Cortex of kidney (tissue), 1 donor: ENCODE measurements at places on chromosomes 11 and 22.

- no peak for DNase-seq
These were observed 11.6 kb downstream of the ATXN10 start for GRCh38 chr22:45683248-45683647.

DNA sequence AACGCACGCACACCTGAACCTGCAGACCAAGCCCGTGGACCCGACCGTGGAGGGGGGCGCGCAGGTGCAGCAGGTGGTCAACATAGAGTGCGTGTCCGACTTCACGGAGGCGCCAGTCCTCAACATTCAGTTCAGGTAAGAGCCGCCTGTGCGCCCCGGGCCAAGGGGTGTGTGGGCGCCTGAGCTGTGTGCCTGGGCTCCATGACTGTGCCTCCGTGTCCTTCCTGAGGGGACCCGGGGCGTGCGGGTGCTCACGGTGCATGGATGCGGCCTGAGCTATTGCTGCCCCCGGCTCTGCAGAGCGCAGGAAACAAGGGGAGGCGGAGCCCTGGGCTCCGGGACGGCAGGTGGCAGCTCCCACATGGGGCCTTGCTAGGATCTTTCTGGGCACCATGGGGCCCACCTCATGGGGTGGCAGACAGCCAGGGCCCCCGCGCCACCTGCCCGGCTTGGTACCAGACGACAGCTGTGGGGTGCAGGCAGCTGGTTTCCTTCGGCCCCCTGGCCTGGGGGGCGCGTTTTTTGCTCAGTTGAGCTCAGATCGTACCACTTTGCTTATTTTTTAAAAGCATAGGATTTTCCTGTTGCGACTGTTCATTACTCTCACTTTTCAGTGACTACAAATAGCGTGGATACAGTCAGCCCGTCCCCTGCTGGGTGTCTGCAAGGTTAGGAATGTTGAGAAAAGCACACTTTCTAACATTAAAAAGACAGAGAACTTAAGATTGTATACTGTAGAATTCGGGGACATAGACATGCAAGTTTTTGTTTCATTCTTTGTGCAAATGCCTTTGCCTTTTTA is 28.3 kb downstream of the MUC6 start:
- no peak for DNase-seq

DNA sequence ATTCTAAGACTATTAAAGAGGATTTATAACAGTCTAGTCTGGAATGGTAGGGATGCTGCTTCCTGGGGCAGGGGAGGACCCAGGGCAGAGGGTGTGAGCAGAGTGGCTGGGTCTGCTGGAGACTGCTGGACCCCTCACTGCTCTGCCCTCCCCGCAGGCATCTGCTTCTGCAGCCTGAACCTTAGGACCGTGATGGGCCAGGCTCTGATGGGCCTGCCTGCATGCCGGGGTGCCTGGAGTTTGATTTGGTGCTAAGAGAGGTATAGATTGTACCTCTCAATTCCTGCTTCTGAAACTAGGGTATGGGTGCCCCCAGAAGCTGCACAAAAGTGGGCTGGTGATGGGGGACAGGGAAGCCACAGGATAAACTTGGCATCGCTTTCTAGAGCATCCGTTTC is 54.9 kb downstream of the CD82 start:
- no peak for DNase-seq

GRCh38 chr11:15367695-15368094 is 253.0 kb downstream of the INSC start:
- DNase-seq = no peak

- no peak for DNase-seq
These were observed 14.2 kb downstream of the MCAT start for GRCh38 chr22:43128928-43129424.

DNA sequence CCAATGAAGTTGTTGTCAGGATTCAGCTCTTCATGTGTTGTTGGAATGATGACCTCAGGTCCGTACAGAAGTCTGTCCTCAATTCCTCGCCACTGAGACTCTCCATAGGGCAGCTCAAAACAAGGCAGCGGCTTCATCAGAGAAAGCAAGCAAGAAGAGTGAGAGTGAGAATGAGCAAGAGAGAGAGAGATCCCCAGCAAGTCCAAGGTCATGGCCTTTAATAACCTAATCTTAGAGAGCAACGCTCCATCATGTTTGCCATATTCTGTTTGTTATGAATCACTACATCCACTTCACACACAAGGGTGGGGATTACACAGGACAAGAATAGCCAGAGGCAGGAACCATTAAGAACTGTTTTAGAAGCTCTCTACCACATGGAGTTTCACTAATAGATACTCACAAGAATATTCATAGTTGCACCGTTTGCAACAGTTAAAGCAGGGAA is 23.3 kb upstream of the MMP7 start:
- no peak for DNase-seq

DNA sequence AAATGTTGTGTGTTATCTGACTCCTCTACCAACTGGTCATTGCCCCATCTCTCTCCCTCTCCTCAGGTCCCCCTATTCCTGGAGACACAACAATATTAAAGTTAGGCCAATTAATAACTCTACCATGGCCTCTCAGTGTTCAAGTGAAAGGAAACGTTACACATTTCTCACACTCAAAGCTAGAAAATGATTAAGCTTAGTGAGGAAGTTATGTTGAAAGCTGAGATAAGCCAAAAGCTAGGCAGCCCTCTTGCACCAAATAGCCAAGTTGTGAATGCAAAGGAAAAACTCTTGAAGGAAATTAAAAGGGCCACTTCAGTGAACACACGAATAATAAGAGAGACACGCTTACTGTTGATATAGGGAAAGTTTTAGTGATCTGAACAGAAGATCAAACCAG is 6.9 kb downstream of the DLG2 start:
- no peak for DNase-seq

DNA sequence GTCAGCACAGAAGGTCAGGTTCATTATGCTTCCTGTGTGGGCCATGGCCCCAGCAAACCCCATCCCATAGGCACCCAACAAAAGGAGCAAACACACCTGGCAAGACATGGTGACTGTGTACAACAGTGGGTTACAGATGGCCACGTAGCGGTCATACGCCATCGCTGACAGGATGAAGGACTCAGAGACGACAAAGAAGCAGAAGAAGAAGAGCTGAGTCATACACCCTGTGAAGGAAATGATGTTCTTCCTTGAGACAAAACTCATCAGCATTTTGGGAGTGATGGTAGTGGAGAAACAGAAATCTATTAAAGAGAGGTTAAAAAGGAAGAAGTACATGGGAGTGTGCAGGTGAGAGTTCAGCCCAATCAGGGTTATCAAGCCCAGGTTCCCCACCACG is 309 bp downstream of the OR8B12 start:
- DNase-seq = no peak

DNA sequence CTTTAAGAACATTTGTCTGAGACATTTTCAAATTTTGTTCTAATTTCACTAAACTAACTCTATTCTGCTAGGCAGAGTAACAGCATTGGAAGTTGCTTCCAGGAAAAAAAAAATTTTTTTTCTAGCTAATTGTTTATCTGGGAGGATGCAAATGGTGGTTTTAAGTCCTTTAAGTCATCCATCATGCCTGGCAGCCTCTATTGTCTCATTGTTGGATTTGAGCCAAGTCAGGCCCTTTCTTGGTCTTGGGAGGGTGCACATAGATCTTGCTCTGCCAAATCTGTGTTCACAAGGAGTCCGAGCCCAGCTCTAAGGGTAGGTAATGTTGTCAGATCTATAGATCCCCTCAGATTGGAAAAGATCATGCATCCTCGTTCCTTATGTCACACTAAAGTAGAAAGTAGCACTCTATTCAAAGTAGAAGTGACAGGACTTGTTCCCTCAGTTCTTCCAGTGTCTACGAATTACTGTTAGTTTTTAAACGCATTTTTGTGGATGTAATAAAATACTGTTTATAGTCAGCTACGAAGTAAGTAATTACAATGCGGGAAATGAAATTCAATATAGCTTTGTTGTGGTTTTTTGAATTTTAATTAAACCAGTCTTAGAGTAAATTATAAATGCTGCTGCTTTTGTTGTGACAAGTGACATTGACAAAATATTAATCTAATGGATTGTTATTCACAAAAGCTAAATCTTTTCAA is 166.0 kb upstream of the RASSF10 start:
- DNase-seq = no peak

DNA sequence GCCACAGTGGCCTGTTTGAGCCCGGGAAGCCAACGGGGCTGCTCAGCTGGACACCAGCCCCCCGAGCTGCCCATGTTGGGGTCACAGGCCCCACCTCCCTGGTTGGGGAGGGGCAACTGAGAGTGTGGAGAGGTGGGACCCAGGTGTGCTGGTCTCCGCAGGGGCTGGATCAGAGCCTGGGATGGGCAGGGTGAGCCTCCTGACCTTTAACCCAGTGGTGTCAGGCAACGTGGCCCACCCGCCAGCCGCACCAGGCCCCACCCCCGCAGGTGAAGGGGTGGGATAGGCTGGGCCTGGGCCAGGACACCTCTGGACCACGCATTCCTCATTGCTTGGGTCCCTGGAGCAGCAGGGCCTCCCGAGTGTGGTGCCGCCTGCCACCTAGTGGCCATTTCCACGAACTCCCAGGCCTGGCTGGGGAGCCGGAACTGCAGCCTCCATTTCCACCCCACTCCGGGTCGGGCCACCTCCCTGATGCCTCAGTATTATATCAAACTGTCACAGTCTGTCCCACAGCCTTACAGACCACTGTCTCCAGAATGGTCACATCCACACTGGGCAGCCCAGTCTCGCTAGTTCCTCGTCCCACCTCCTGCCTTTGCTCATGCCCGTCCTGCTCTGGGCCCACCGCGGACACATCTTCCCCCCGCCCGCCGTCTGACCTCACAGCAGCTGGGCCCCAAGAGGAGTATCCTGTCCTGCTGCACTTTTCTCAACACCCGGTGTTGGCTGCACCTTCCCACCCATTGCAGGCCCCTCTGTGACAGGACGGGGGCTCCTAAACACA is 13.3 kb upstream of the PPP6R3 start:
- DNase-seq = no peak

- DNase-seq = no peak
These were observed 116.2 kb downstream of the KIAA1671 start for GRCh38 chr22:25068707-25069106.

DNA sequence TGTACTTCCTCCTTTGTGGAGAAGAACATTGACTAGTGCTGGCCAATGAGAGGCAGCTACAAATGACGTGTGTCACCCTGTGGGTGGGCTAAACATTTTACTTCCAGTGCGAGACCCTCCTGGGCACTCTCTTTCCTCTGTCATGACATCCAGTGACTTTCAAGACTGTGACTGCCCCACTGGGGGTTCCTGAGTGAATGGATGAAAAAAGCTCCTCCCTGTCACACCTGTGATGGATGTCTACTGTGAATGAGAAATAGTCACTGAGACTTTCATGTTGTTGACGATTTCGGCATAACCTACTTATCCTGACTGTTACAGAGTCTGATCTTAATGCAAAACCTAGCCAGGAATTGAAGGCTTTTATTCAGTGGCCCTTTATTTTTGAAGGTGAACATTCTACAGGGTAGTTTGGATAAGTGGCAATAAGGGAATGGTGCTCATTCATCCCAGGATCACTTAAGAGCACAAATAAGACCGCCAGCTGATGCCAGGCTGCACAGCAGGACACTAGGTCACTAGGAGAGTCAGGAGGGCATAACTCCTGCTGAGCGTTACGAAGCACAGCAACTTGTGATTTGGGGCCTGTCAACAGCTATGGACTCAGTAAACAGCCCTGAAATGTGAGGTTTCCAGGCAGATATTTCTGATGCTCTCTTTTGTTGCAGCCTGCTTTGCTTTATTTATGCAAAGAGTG is 636.6 kb downstream of the NTM start:
- DNase-seq = no peak

DNA sequence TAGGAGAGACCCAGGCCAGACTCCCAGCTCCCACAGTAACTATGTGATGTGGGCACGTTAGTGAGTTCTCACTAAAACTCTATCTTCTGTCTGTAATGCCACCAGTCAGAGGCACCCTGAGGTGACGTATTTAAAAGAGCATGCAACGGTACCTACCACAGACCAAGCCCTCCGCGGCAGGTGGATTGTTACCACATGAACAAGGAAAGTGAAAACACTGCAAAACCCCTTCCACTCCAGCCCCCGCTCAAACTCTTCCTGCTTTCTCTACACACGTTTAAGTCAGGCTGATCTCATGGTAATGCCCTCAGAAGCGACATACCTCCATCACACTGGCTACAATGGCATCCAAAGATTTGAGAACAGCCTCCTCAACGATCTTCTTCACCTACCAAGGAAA is 36.7 kb downstream of the SERPIND1 start:
- no peak for DNase-seq

DNA sequence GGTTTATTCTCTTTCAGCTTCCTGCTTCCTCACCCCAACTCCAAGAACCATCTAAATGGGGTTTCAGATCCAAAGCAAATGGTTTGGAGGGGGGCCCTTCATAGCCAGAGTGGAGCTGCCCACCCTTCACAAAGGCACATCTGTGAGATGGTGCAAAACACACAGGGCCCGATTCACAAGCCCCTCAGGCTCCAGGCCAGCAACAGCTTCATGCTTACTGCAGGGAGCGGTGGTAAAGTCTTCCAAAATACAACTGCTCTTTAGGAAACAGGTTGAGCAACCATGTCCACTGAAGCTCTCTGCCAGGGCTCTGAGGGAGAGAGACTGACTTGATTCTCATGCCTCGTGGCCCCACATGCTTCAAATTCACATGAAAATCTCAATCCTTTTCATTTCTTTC is 213.0 kb upstream of the NARS2 start:
- DNase-seq = no peak

GRCh38 chr11:123478352-123478987 is 48.4 kb downstream of the GRAMD1B start:
- DNase-seq = no peak

DNA sequence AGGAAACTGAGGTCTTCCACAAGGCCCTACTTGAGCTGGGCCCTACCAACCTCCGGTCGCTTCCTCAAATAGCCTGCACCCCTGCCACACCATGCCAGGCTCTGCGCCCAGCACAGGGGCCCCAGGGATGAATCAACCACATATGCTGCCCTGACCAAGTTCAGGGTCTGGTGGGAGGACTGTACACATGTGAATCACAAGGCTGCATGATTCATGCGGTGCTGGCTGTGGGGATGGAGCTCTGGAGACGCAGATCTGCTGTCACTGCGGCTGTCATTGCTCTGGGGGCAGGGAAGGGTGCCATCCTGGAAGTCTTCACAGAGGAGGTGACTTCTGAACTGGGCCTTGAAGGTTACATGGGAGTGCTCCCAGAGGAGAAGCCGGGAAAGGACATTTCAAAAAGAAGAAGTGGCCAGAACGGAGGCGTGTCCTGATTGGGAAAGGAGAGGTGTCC is 21.5 kb downstream of the CYTH4 start:
- DNase-seq = no peak

DNA sequence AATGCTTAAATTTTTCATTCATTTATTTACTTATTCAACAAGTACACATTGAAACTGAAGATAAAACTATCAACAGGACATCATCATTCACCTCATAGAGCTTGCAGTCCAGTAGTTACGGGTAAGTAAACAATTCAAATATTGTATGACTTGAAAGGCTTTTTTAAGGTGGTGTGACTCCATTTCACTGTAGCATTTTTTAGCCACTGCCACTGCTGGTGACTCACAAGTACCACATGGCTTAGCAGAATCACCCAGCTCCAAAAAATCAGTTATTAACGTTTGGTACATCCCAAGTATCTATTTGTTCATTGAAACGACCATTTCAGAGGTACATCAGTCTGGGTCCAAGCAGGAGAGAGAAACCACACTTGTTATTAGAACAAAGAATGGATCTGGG is 427.9 kb upstream of the DDI1 start:
- DNase-seq = no peak
